Fibroblast of lung (primary cell): ENCODE measurements at places on chromosomes 6 and 20. TPM values are rescaled to one million over a fixed set of nuclear protein-coding genes. Genes with fewer than 3 reads are reported as not detected.
A peak's percentile ranks its signal among the peaks of the same experiment; 100 is the strongest.

The TREM2 gene
- under 0.01 and 0.17 TPM in 2 replicates for total RNA-seq

The SNPH gene
- total RNA-seq: 9.5 and 18.5 TPM in 2 replicates

The ATAT1 gene
- 3.9 and 5.1 TPM in 2 replicates for total RNA-seq

DNA sequence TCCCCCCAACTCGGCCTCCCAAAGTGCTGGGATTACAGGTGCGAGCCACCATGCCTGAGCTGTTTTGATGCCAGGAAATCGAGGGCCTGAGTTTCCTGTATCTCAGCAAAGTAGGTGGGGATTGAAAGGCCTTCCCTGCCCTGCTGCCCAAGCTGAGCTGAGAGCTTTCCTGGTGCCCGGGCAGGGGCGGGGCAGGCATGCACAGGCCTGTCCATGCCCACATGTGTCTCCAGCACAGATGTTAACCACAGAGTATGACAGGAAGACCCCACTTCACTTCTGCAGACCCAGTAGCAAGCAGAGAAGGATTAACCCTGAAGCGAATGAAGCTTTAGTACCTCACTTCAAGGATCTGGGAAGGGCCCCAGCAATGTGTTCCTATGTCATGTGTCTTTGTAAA is 66.0 kb downstream of the GPR6 start:
- no peak for DNase-seq
- H3K36me3 ChIP-seq: no peaks in the 10 kb centered on the region
- no peak overlapping the region for H3K4me3 ChIP-seq

GRCh38 chr6:149443411-149444181 is 41.2 kb downstream of the ZC3H12D start:
- no peak overlapping the region for H3K4me3 ChIP-seq
- H3K4me1 ChIP-seq: no peaks in the 10 kb centered on the region
- peak; percentile 34 for DNase-seq
- H3K27me3 ChIP-seq: peaks cover under 1% of the 10 kb centered on the region

- no peak for DNase-seq
- no peaks in the 10 kb centered on the region for H3K4me1 ChIP-seq
- no peaks in the 10 kb centered on the region for H3K27me3 ChIP-seq
- no peak overlapping the region for H3K4me3 ChIP-seq
- no peaks in the 10 kb centered on the region for H3K36me3 ChIP-seq
- no peak overlapping the region for H3K27ac ChIP-seq
These were observed 81.6 kb upstream of the OPRM1 start for GRCh38 chr6:153957394-153957793.

- DNase-seq: no peak
- no peaks in the 10 kb centered on the region for H3K27me3 ChIP-seq
- H3K4me1 ChIP-seq: no peaks in the 10 kb centered on the region
- no peak overlapping the region for H3K27ac ChIP-seq
- no peak overlapping the region for H3K4me3 ChIP-seq
These were observed 62.2 kb downstream of the LRFN2 start for GRCh38 chr6:40524797-40525585.

DNA sequence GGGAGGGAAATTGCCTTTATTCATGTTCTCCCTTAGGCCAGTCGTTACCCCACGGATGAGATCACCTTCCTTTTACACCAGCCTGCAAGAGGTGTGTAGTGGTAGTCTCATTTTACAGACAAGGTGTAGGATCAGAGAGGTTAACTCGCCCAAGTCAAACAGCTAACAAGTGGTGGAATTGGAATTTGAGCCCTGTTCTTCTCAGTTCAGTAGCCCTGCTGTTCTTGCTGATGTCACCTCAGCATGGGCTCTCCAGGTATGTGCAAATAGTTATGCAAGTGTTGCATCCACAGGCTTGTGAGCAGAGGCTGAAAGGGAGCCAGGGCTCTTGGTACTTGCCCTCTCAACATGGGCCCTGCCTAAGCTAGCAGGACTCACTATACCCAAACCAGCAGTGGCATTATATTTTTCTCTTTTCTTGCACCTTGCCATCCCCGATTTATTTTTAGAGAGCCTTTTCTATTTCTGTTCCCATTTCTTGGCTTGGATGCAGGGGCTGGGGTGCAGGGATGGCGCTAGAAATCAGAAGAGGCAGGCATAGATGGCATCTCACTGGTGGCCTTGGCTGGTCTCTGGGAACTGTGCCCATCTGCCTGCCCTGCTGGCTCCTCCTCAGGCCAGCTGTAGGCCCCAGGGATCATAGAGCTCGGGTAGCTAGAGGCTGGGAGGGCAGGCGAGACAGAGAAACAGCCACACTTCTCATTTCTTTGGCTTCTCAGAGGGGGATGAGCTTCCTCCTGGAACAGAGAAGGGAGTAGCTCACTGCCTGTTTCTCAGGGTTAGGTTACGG is 18.2 kb downstream of the PPARD start:
- H3K4me1 ChIP-seq: peaks cover 6% of the 10 kb centered on the region
- DNase-seq: peak; percentile 76
- H3K36me3 ChIP-seq: peaks cover 6% of the 10 kb centered on the region
- H3K4me3 ChIP-seq: no peak overlapping the region

GRCh38 chr6:75244063-75244584 is 523 bp upstream of the COX7A2 start:
- H3K27me3 ChIP-seq: no peaks in the 10 kb centered on the region
- peak overlapping the region; percentile 95 for H3K4me3 ChIP-seq
- H3K4me1 ChIP-seq: no peaks in the 10 kb centered on the region
- H3K27ac ChIP-seq: peak overlapping the region; percentile 97
- DNase-seq: peak; percentile 23
